ENCODE measurements at places on chromosomes 3 and 15. TPM values are rescaled to one million over a fixed set of nuclear protein-coding genes. Genes with fewer than 3 reads are reported as not detected.
A peak's percentile ranks its signal among the peaks of the same experiment; 100 is the strongest.

GRCh38 chr15:95922431-95922830 is 408.1 kb upstream of the NR2F2 start:
- H3K27ac ChIP-seq = no peak overlapping the region
- H3K4me1 ChIP-seq = no peaks in the 10 kb centered on the region
- no peaks in the 10 kb centered on the region for H3K36me3 ChIP-seq

DNA sequence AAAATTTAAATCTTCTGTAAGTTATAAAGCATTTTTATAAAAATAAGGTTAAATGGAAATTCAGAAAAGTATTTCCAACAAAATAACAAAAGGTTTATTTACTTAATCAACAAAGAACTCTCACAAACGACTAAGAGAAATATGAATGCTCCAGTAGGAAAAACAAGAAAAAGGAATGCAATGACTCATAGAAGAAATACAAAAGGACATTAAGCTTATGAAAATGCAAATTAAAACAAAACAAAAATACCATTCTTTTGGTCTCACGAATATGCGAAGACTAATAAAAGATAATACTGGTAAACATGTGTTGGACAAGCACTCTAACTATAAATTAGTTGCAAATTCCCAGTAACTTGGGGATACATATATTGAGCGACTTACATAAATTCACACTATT is 17.5 kb upstream of the TBC1D5 start:
- H3K4me1 ChIP-seq = peaks cover 13% of the 10 kb centered on the region
- H3K36me3 ChIP-seq = peaks cover 2% of the 10 kb centered on the region
- no peak overlapping the region for H3K4me3 ChIP-seq
- no peak overlapping the region for H3K27ac ChIP-seq
- DNase-seq = no peak
- H3K27me3 ChIP-seq = peaks cover 20% of the 10 kb centered on the region

DNA sequence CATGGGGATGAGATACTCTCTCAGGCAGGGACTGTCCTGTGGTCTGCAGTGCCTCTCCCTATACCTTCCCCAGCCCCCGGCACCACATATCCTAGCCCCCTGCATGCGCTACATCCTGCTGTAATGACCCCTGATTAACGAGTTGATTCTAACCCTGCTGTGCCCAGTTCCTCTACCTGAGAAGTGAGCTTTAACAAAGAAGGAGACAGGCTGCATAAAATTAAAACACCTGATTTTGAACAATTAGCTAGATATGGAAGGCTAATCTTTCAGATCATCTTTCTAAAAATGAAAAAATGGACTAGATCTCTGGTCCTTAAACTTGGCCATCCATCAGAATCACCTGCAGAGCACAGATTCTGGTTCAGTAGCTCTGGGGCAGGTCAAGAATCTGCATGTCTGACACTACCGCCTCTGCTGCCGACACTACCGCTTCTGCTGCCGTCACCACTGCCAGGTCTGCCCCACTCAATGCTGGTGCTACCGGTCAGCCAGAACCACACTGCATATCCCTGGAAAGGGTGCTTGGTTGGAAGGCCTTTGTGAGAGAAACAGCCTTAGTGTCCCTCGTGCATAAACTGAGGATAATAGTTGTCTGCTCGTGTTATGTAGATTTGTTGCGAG is 33.6 kb upstream of the ZBTB38 start:
- H3K36me3 ChIP-seq = peaks cover 1% of the 10 kb centered on the region
- DNase-seq = no peak
- no peaks in the 10 kb centered on the region for H3K4me1 ChIP-seq
- no peak overlapping the region for H3K27ac ChIP-seq
- no peak overlapping the region for H3K4me3 ChIP-seq

RARRES1 gene
- not detected for total RNA-seq

ARRDC4 gene
- total RNA-seq = 1.5 TPM

DNA sequence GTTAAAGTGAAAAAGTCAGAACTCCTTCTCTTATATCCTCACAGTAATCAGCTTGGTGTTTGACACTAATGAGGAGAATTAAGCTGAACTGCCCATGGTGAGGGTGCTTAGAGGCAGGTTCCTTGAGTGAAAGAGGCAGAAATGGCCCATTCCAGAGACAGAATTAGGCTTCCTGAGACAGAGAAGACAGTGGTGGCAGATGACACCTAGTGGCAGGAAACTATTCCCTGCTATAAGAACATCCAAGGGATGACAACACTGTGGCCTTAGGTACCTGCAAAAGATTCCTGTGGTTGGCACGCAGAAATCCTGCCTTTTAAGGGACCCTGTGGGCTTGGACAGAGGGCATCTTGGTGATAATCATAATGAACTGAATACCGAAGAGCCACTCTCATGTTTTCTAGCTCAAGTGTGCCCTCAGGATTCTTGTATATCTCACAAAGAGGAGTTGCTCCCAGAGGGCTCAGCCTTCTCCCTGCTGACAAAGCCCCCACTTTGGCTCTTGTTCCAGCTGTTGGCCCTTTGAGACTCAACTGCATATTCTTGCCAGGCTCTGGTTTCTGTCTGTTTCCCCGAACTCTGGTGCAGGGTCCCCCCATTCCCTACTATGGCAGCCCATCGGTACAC is 56.0 kb downstream of the KBTBD12 start:
- no peak overlapping the region for H3K27ac ChIP-seq
- no peak overlapping the region for H3K4me3 ChIP-seq
- no peak for DNase-seq
- H3K36me3 ChIP-seq = no peaks in the 10 kb centered on the region
- H3K4me1 ChIP-seq = no peaks in the 10 kb centered on the region

DNA sequence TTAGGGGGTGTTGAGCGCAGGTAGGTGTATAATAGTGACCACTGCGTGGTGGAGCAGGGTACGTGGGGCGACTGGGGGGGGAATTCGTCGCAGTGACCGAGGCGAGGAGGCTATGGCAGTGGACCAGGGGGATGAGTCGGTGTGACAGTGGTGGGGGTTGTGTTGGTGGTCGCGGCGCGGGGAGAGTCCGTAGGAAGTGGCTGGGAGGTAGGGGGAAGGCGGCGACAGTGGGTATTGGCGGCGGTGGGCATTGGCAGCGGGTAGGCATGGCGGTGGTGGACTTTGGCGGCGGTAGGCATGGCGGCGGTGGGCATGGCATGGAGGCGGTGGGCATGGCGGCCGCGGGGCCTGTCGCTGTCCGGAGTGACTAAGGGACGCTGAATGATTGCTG is 739 bp downstream of the SNRPN start:
- H3K4me3 ChIP-seq = peak overlapping the region; percentile 95
- H3K36me3 ChIP-seq = peaks cover 3% of the 10 kb centered on the region
